ENCODE measurements at places on chromosomes 6 and 20.

DNA sequence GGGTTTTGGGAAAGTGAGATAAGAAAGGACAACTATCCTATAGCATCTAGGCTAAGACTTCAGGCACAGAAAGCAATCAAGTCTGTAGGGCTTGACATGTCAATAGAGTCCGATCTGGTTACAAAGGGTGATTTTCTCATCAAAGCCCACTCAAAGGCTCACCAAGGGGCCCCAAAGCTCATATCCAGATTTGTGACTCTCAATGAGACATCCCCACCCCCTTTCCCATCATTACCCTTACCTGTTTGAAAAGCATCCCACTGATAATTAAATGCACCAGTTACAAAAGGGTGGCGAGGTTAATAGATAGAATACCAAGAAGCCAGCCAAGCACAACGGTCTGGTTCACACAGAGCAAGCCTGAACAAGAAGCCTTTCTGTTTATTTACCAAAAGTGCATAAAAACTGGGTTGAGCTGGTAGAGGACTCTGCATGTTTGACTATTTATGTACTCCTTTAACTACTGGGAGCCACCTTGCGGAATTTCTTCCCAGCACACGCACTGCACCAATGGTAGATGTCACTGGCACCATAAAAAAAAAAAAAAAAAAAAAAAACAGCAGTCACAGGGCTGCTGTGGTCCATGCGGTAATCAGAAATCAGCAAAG, 6.1 kb downstream of the JAG1 start:
- no peak for DNase-seq

- DNase-seq, result no peak
Observed at GRCh38 chr6:158568549-158568948, 8.7 kb downstream of the TMEM181 start.

DNA sequence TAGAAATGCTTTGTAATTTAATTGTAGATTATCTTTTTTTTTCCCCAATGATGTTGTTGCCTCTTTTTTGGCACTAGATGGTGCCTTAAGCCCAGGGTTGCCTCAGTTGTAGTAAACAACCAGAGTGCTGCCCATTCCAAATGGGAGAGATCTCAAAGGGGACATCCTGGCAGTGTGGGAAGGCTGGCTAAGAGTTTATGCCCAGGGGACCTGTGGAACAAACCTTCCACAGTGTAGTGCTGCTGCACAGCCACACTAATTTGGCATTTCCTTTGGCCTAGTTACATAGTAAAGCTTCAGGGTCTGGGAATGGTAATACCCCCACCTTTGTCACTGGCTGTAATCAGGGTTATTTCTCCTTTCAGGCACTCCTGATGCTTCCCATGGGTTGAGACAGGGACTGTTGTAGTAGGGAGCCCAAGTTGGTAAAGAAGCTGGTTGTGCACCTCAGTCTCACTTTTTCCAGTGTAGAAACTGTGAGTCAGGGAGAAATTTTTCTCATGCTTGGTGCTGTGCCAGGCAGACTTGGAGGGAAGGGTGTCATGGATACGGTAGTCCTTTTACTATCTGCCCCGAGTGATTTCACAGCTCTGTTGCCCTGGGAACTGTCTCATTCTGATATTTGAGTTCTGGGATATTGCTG, 177.8 kb upstream of the ECI2 start:
- no peak for DNase-seq

- no peak for DNase-seq
Observed at GRCh38 chr6:13653296-13653695, 38.2 kb downstream of the NOL7 start.

DNA sequence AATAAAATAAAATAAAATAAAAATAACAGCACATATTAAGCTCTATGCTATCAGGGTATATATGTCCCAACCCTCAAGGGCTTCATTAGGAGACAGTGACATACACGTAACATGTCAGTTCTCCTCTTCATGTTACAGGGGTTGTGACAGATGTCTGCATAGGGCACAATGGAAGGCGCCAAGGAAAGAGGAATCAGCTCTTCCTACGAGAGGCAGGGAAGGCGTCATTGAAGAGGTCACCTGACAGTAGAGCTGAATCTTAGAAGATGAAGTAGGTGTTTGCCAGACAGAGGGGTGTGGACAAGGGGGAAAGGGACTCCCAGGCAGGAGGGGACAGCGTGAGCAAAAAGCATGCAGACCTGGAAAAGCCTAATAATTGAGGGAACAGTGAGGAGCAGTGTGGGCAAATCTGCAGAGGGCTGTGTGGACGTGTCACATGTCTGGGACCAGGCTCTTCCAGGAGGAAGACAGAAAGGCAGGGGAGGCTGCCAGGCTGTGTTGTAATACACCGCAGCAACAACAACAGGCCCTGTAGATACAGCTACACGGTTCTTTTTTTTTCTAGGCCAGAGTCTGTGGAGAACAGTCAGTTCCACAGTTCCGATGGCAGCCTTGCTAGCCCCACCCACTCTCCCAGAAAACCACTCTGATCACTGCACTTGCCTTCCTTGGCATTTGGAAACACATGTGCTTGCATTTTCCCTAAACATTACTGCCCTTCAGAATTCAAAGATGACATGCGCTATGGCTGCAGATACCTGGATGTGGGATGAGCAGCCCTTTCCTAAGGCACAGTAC, 2.5 kb upstream of the FKBP5 start:
- DNase-seq, result no peak

DNA sequence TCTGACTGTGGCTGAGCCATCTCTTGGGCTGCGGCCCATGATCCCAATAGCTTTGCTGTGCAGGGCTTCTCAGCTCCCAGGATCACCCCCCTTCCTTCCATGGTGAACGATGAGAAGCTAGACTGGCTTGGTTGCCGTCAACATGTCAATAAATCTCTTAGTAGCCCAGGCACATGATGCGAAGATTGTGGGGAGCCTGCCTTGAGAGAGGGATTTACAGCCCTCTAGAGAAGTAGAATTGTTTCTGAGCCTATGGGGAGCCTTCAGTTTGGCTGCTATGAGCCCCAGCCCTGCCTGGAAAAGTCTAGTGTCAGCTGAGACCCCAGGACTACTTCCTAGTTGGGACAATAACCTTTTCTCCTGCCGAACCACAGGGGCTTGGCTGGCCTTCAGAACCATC, 3.3 kb upstream of the PIGT start:
- no peak for DNase-seq

DNA sequence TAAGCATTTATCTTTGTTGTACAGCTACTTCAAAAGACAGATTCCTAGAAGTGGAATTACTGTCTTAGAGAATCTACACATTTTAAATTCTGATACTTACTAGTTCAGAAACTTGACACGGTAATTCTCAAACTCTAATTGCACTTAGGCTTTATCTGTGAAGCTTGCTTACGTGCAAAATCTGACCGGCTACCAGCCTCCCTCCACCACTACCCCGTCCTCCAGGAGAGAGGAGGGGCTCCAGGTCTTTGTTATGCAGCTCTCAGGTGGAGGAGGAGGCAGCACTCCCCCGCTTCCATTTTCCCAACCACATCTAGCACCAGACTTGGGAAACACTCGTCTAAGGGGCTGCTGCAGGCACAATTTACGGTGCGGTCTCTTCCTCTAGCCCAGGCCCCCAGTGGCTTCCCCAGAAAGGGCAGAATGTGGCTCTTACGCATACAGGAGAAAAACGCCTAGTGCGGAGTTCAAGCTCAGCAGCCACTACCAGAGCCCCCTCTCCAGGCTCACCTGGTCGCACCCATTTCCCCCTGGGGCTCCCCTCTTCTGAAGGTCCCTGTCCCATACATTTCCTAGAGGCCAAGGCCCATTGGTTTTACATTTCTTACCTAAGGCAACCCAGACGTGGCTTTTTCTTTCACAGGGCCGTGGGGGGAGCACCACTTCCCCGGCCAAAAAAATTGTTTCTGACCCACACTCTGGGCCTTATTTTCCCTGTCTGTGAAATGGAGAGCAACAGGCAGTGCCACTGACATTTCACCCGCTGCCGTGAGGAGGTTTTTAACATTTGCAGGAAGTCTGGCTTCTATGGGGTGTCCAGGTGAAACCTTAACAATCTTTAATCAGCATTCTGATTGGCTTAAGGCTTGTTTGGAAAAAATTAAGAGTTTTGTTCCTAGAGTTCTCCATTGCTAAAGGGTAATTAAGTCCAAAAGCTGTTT, 1.6 kb upstream of the TGIF2 start:
- DNase-seq, result no peak

- DNase-seq, result no peak
Observed at GRCh38 chr20:36035745-36036144, 67.4 kb downstream of the CNBD2 start.

- no peak for DNase-seq
Observed at GRCh38 chr6:73766040-73766439, 70.0 kb downstream of the CD109 start.

Measured in activated T-cell treated with anti-CD3 and anti-CD28 coated beads for 1 hour (primary cell).